ENCODE measurements at places on chromosomes 1 and 21.
A peak's percentile ranks its signal among the peaks of the same experiment; 100 is the strongest.

GRCh38 chr1:106222403-106222802 lies 834.1 kb upstream of the PRMT6 start:
- DNase-seq: peak; percentile 32

DNA sequence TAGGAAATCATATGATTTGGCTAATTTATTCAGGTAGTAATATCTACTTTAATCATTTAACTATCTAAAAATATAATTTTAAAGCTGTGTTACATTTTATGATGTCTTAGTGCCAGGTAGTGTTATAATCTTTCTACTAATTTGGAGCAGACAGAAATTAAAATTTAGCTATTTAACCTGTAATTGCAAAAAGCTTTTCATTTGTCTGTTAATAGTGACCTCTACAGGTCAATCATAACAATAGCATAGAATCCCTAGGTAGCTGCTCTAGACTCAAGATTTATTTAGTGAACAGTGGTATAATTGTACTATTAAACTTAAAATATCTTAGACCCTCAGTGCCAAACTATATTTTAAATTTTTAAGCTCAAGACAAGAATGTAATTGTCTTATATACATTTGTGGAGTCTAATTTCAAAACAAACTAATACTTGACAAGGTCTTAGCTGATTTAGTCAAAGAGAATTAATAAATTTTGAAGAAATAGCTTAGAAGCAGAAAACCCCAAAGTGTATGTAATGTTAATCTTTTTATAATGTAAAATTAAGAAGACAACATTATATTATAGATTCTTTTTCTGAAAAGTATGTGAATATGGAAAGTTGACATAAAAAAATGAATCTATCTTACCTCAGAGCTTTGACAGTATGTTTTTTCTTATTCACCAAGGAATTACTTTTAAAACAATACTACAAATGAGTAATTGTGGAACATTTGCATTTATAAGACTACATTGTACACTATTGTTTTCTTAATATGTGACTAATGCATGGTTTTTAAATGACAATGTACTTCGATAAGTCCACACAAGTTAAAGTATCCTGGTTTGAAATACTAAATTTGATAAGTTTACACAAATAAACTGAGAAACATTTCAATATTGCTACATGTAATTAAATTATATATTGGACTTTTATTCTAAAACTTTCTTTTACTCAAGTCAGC lies 64.1 kb upstream of the RNPC3 start:
- peak; percentile 8 for DNase-seq

DNA sequence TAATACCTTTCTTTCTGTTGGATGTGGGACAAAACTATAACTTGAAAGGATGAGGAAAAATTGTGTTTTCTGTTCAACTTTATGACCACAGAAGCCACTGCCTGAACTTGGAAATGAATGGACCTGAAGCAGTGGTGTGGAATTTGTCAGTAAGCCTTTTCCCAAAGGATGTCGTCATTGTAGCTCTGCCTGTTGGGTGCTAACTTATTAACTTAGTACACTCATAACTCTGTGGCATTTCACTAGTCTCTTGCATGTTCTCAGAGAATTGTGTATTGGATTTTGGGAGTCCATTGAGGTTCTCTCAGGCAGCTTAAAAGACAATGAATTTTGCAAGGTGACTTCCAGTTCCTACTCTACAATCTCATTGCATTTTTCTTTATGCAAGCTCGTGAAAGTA lies 49.6 kb downstream of the KCNK2 start:
- DNase-seq: no peak

DNA sequence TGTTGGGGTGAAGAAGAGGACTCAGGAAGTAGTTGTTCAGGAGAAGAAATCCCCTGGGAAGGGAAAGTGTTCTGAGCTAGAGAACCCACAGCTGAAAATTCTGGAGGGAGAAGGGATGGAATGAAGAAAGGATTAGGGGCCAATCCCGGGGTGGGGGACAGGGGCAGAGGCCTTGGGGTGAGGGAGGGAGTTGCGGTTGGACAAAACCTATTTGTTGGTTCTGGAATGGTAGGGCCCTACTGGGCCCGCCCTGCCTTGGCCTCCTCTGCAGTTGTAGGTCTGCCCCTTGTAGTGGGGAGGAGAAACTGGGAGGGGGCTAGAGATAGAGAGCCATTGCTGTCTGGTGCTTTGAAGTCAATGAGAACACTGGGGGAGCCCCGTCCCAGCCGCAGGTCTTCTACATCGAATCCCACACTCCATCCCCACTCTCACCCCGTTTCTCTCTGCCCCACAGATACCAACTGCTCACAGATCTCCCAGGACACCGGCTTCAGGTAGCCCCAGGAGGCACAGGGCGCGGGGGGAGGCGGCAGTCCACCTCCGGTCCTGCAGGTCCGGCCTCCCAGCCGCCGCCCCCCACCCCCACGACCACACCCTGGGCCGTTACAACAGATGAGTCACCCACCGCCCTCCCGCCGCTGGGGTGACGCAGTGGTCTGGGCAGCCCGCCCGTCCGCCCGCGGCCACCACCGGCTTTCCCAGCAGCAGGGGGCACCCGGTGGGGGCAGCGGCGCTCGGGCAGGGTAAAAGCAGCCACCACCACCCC lies 1.1 kb downstream of the TAGLN2 start:
- DNase-seq: peak; percentile 96

DNA sequence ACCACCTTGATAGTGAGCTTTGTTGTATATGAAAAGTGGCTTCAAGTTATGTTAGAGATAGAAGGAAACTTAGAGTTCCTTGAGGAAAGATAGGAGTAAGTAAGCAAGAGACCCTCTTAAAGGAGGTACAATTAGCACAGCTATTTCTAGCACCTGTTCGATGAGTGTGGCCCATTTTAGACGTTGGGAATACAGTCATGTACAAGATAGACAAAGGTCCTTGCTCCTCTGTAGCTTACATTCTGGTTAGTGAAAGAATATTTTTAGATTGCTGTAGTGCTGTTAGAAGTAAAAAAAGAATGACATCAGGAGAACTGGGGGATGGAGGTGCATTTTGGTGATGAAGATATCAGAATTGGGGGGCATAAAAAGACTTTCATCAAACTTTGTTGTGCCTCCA lies 47.5 kb downstream of the MRPS6 start:
- no peak for DNase-seq

- peak; percentile 88 for DNase-seq
These were observed 115.1 kb downstream of the PROX1 start for GRCh38 chr1:214102907-214103306.

GRCh38 chr1:33338048-33338439 lies 17.1 kb upstream of the A3GALT2 start:
- no peak for DNase-seq
